Activated CD4-positive, alpha-beta T cell treated with anti-CD3 and anti-CD28 coated beads, Interleukin-2, amount 10 ng/mL, durations not matched to agents 7 days and 5 days (primary cell): ENCODE measurements at places on chromosomes 13 and 19. TPM values are rescaled to one million over a fixed set of nuclear protein-coding genes. Genes with fewer than 3 reads are reported as not detected.

Gene RFXAP
- total RNA-seq, result 16.7 TPM

Gene PRMT1
- total RNA-seq, result 130 TPM

Gene SBK2
- not detected for total RNA-seq

Gene S1PR5
- total RNA-seq, result not detected

Gene ZNF540
- total RNA-seq, result 1.2 TPM

Gene JUNB
- total RNA-seq, result 66.7 TPM

Gene GIPC3
- total RNA-seq, result 0.71 TPM

Gene DAPK3
- 35.5 TPM for total RNA-seq

Gene C19orf81
- total RNA-seq, result not detected

Gene WDR88
- total RNA-seq, result not detected

Gene PPFIA3
- total RNA-seq, result 1.6 TPM

Gene LRRC8E
- total RNA-seq, result not detected

Gene RPS16
- 2,465 TPM for total RNA-seq

Gene NLRP11
- total RNA-seq, result not detected

Gene CACNG6
- not detected for total RNA-seq

Gene CPB2
- total RNA-seq, result not detected

Gene SPACA7
- not detected for total RNA-seq

Gene RTBDN
- total RNA-seq, result not detected

Gene LYPD5
- total RNA-seq, result 0.79 TPM

Gene GARIN5A
- total RNA-seq, result not detected

Gene TEAD2
- total RNA-seq, result not detected

Gene PRSS57
- not detected for total RNA-seq

Gene ATP7B
- total RNA-seq, result 0.74 TPM

Gene JUND
- total RNA-seq, result 343 TPM

Gene FBL
- total RNA-seq, result 330 TPM

Gene ZNF284
- total RNA-seq, result 2.2 TPM

Gene NCR1
- not detected for total RNA-seq

Gene CD70
- total RNA-seq, result 12.6 TPM

Gene ZNF574
- total RNA-seq, result 14.1 TPM

Gene CAMSAP3
- 0.57 TPM for total RNA-seq

Gene ZNF525
- 20.7 TPM for total RNA-seq

Gene SPACA4
- total RNA-seq, result not detected

Gene TNFSF13B
- 12.7 TPM for total RNA-seq

Gene LAIR1
- 54.0 TPM for total RNA-seq

Gene ZNF850
- total RNA-seq, result 9.3 TPM

Gene ZNF66
- total RNA-seq, result 11.8 TPM

Gene IGSF23
- not detected for total RNA-seq

Gene PGLYRP1
- not detected for total RNA-seq

Gene SUGT1
- 44.0 TPM for total RNA-seq

Gene LILRB1
- total RNA-seq, result not detected

Gene PRTN3
- not detected for total RNA-seq
